ENCODE measurements at places on chromosomes 3 and 15. TPM values are rescaled to one million over a fixed set of nuclear protein-coding genes. Genes with fewer than 3 reads are reported as not detected.

ROBO1 gene
- 14.0 TPM for total RNA-seq

GRCh38 chr3:44805960-44806359 lies 44.4 kb downstream of the KIF15 start:
- H3K27ac ChIP-seq, result no peak overlapping the region
- no peak for DNase-seq
- no peaks in the 10 kb centered on the region for H3K4me1 ChIP-seq
- no peaks in the 10 kb centered on the region for H3K27me3 ChIP-seq
- no peaks in the 10 kb centered on the region for H3K36me3 ChIP-seq

GRCh38 chr3:72334681-72335457 lies 513.4 kb downstream of the SHQ1 start:
- no peaks in the 10 kb centered on the region for H3K27me3 ChIP-seq
- no peak overlapping the region for H3K4me3 ChIP-seq
- H3K27ac ChIP-seq, result no peak overlapping the region
- no peak for DNase-seq
- H3K36me3 ChIP-seq, result no peaks in the 10 kb centered on the region

SOX14 gene
- not detected for total RNA-seq

USP19 gene
- 102 TPM for total RNA-seq

GRCh38 chr15:46696281-46696680 lies 1021.0 kb upstream of the SEMA6D start:
- H3K4me1 ChIP-seq, result no peaks in the 10 kb centered on the region
- no peak for DNase-seq
- no peaks in the 10 kb centered on the region for H3K36me3 ChIP-seq
- no peaks in the 10 kb centered on the region for H3K27me3 ChIP-seq
- H3K4me3 ChIP-seq, result no peak overlapping the region
- no peak overlapping the region for H3K27ac ChIP-seq

ADCY5 gene
- 4.4 TPM for total RNA-seq

- no peak for DNase-seq
- no peak overlapping the region for H3K4me3 ChIP-seq
- H3K4me1 ChIP-seq, result no peaks in the 10 kb centered on the region
- H3K27me3 ChIP-seq, result no peaks in the 10 kb centered on the region
These were observed 108.8 kb downstream of the LRRK1 start for GRCh38 chr15:101027920-101028319.

GRCh38 chr3:118127992-118128391 lies 906.7 kb downstream of the IGSF11 start:
- no peaks in the 10 kb centered on the region for H3K36me3 ChIP-seq
- H3K4me3 ChIP-seq, result no peak overlapping the region

DNA sequence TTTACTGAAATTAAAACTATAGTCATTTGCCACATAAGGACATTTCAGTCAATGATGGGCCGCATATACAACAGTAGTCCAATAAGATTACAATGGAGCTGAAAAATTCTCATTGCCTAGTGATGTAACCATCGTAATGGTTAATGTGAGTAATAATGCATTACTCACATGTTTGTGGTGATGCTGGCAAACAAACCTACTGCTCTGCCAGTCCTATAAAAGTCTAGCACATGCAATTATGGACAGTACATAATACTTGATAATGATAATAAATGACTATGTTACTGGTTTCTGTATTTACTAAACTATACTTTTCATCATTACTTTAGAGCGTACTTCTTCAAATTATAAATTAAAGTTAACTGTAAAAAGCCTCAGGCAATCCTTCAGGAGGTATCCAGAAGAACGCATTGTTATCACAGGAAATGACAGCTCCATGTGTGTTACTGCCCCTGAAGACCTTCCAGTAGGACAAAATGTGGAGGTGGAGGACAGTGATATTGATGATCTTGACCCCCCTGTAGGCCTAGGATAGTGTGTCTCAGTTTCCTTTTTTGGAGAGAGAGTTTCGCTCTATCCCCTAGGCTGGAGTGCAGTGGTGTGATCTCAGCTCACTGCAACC lies 102.7 kb downstream of the ATP1B3 start:
- H3K27ac ChIP-seq, result no peak overlapping the region
- H3K27me3 ChIP-seq, result no peaks in the 10 kb centered on the region
- no peaks in the 10 kb centered on the region for H3K4me1 ChIP-seq
- no peaks in the 10 kb centered on the region for H3K36me3 ChIP-seq

- peaks cover 45% of the 10 kb centered on the region for H3K4me1 ChIP-seq
- no peak for DNase-seq
- peaks cover 5% of the 10 kb centered on the region for H3K36me3 ChIP-seq
- no peak overlapping the region for H3K4me3 ChIP-seq
- H3K27me3 ChIP-seq, result no peaks in the 10 kb centered on the region
- H3K27ac ChIP-seq, result no peak overlapping the region
These were observed 30.0 kb downstream of the SHQ1 start for GRCh38 chr3:72818092-72818773.

- H3K4me3 ChIP-seq, result no peak overlapping the region
- H3K27ac ChIP-seq, result no peak overlapping the region
- DNase-seq, result no peak
- H3K36me3 ChIP-seq, result no peaks in the 10 kb centered on the region
These were observed 11.8 kb upstream of the PLXND1 start for GRCh38 chr3:129618186-129618820.

- no peak for DNase-seq
- no peaks in the 10 kb centered on the region for H3K4me1 ChIP-seq
- H3K27ac ChIP-seq, result no peak overlapping the region
- H3K27me3 ChIP-seq, result no peaks in the 10 kb centered on the region
- no peaks in the 10 kb centered on the region for H3K36me3 ChIP-seq
These were observed 55.4 kb upstream of the PIAS1 start for GRCh38 chr15:67998599-67999133.

GRCh38 chr3:194120789-194121770 lies 14.9 kb upstream of the HES1 start:
- H3K36me3 ChIP-seq, result no peaks in the 10 kb centered on the region
- no peaks in the 10 kb centered on the region for H3K27me3 ChIP-seq
- H3K27ac ChIP-seq, result no peak overlapping the region
- no peak for DNase-seq

DNA sequence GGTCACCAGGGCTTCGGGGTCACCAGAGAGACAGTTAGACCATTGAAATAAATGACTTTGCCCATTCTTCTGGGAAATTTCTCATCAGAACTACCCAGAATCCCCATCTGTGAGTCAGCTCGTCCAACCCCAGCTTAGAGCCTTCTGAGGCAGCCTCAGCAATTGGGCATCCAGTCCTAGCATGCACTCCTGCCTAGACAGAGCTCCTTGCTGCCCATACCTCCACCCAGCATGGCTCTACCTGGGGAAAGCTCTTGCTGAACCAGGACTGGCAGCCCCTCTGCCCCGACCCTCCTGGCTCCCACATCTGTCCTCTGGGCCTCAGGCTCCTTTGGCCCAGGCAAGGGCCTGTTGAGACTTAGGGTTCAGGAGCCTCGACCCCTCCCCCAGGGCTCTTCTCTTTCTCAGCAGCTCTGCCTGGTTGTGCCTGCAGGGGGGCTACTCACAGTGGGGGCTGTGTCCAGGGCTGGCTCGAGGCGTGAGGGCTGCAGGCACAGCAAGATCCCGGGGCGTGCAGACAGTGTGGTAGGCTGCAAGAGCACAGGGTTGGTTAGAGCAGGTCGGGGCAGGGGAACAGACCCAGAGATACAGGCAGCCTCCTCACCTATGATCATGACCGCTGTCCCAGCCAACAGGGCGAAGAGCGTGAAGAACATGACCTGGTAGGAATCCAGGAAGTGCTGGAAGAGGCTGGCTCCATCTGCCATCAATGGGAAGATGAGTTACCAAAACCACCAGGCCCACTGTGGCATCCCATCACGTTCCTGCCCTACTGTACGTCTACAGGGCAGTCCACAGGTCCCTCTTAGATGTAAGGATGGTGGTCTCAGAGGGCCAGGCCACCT lies 101.3 kb downstream of the NUP210 start:
- no peaks in the 10 kb centered on the region for H3K36me3 ChIP-seq
- no peak overlapping the region for H3K4me3 ChIP-seq
- H3K27me3 ChIP-seq, result no peaks in the 10 kb centered on the region
- DNase-seq, result no peak
- no peak overlapping the region for H3K27ac ChIP-seq

ALDH1A2 gene
- total RNA-seq, result 2.7 TPM

DNA sequence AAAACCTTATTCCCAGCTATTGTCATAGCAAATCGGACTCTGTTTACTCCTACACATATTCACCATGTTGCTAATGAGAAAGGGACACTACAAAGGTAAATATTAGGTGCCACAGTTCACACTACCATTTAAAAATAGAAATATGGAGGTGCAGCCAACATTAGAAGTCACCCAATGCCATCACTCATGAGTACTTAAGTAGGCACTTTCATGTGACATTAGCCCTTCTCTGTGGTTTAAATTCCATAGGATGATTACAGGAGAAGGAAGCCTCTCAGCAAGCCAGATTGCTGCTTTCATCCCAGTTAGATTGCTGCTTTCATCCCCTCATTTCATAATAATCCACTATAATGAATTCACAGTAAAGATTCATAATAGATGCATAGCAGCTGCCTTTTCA lies 376.8 kb upstream of the ALCAM start:
- no peak overlapping the region for H3K27ac ChIP-seq
- no peak for DNase-seq
- no peak overlapping the region for H3K4me3 ChIP-seq
- H3K27me3 ChIP-seq, result no peaks in the 10 kb centered on the region
- H3K4me1 ChIP-seq, result no peaks in the 10 kb centered on the region

MYH15 gene
- 0.08 TPM for total RNA-seq

SMCO1 gene
- 7.3 TPM for total RNA-seq

CLDN16 gene
- not detected for total RNA-seq

Data from psoas muscle (tissue), 8 donors.